ENCODE measurements at places on chromosomes 5 and 9. TPM values are rescaled to one million over a fixed set of nuclear protein-coding genes. Genes with fewer than 3 reads are reported as not detected.

DNA sequence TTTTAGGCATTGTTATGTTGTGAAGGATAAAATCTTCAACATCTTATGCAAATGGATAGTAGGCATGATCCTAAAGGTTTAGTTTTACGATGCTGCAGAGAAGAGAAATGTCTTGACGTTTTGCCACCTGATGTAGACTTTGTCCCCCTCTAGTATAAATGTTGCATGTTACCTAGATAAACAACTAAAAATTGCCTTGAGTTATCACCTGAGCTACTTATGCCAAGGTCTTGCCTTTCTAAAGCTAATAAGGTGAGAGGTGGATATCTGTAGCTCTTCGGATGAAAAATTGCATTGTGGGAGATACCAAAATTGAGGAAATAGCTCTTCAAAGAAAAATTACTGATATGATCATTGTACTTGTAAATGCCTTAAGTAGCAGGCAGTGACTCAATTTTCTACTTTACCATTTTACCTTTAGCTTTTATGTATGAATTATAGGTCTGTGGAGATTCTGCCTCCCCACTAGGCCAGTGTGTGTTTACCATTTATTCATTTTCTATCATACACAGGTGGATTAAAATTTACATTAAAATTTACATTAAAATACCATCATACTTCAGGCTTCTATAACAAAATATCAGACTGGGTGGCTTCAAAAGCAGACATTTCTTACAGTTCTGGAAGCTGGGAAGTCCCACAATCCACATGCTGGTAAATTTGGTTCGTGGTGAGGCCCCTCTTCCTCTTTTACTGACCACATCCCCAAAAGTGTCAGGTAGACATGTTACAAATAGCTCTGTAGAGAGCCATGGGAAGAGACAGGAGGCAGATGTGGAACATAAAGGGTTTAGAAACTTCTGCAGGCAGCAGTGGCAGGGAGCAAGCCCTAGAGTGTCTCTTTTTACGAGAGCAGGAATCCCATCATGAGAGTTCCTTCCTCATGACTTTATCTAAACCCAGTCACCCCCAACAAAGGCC, 100.7 kb upstream of the ERBIN start:
- no peak for DNase-seq

DNA sequence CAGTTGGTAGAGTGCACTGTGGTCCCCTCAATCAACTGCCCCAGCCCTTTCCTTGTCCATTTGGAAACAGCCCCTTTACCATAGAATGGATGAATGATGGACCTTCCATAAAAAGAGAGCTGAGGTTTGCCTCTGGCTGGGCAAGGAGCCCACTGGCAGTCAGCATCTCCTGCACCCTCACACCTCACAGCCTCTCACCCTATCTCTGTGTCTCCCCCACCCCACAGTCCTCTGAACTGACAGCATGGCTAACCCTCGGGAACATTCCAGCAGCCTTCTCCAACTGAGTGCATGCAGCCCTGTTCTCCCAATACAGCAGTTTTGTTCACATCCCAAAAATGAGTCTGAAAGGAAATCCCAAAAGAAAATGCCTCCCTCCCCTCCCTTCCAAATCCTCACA, 51.7 kb downstream of the RETREG1 start:
- no peak for DNase-seq

- no peak for DNase-seq
These were observed 73.5 kb downstream of the WWC1 start for GRCh38 chr5:168364750-168365550.

DNA sequence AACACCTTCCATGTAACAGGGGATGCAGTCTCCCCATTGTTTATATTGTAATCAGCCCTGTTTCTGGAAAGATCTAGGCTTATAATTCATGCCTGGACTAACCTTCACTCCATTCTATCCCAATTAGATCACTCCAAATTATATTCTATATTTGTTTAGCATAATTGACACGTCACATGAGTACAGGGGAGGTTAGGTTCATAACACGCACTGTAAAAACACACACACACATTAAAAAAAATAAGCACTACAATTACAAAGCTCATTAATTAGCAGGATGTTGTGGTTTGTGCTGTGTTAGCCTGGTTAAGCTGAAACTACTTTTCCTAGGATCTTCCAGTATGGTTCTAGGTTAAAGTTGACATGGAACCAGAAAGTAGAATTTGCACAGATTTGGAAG, 126.0 kb downstream of the MLLT3 start:
- DNase-seq: no peak

DNA sequence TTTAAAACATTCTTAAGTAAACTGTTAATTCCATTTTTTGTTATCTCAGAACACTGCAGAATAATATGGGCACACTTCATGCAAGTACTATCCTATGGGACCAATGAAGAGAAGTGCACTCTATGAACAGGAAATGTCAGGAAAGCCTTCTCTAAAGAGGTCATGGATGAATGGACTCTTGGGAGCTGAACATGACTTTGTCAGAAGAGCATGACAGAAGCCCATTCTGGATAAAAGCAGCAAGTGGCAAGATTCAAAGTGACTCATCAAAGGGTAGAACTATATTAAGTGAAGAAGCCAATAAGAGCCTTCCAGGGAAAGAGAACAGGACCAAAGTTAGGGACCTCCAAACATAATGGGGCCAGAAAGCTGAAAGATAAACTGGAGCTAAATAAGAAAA, 94.0 kb downstream of the RAPGEF6 start:
- DNase-seq: no peak

GRCh38 chr5:6090079-6090654, 288.2 kb downstream of the MED10 start:
- no peak for DNase-seq

DNA sequence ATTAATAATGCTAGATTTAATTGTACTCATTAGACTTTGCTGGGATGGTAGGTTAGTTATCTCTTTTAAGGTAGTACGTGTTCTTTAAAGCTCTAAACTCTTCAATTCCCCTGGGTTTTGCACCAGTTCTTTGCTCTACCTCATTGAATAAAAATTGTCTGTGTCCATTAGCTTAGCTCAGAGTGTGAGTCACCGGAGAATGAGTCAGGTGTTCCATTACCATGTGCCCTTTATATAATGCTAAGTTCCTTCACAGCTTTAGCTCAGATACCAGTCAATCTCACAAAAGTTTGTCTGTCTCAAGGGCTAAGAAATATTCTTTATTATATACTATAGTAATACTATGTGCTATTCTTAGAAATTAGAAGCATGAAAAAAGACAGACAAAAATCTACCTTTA, 339.4 kb downstream of the PRELID2 start:
- DNase-seq: no peak

- DNase-seq: no peak
These were observed 64.9 kb upstream of the ELL2 start for GRCh38 chr5:96026406-96027041.

DNA sequence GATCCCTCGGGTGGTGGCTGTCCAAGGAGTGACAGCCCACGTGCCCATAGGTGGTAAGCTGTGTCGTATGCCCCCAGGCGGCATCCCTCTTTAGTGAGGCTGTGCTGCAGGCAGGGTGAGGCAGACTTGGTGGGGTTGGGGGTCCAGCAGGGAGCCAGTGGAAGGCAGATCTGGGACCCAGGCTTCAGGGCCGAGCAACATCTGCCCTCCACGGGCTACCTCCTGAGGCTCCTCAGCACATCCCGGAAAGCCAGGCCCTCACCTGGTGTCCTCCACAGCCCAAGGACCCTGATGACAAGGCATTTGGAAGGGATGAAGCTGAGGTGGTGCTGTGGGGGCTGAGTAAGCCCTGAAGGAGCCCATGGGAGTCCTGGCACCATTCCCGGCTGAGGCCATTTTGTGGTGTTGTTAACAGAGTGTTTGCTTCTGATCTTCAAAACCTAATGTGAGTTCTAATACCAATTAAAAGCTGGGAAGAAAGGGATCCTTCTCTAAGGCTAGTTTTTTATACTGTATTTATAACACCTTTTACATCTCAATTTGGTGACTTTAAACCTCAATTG, 295.8 kb upstream of the IRX2 start:
- no peak for DNase-seq

GRCh38 chr9:77997611-77998284, 33.9 kb downstream of the GNAQ start:
- DNase-seq: no peak

- DNase-seq: no peak
These were observed 251.4 kb upstream of the IL12B start for GRCh38 chr5:159581502-159582249.

- DNase-seq: no peak
These were observed 137.5 kb downstream of the CPLANE1 start for GRCh38 chr5:37111426-37112382.

- DNase-seq: no peak
These were observed 18.7 kb upstream of the POMT1 start for GRCh38 chr9:131484051-131484445.

The NIPAL4 gene
- 0.84 TPM for total RNA-seq

The CCDC69 gene
- total RNA-seq: 7.1 TPM

The DEPDC1B gene
- total RNA-seq: 7.0 TPM

The PLCXD3 gene
- 0.58 TPM for total RNA-seq

The HTR1A gene
- total RNA-seq: not detected

The SCGB3A2 gene
- total RNA-seq: not detected

The SLC6A18 gene
- total RNA-seq: not detected

All from left colon (tissue), 2 donors.